NCI-H226 (cell line): ENCODE measurements at places on chromosomes 1 and 21.

GRCh38 chr21:38455403-38455802, 42.9 kb downstream of the ERG start:
- DNase-seq = no peak

- DNase-seq = no peak
Observed at GRCh38 chr21:45436351-45437065, 31.5 kb downstream of the COL18A1 start.

- DNase-seq = peak; percentile 15
Observed at GRCh38 chr1:201119206-201120197, 7.3 kb upstream of the CACNA1S start.

DNA sequence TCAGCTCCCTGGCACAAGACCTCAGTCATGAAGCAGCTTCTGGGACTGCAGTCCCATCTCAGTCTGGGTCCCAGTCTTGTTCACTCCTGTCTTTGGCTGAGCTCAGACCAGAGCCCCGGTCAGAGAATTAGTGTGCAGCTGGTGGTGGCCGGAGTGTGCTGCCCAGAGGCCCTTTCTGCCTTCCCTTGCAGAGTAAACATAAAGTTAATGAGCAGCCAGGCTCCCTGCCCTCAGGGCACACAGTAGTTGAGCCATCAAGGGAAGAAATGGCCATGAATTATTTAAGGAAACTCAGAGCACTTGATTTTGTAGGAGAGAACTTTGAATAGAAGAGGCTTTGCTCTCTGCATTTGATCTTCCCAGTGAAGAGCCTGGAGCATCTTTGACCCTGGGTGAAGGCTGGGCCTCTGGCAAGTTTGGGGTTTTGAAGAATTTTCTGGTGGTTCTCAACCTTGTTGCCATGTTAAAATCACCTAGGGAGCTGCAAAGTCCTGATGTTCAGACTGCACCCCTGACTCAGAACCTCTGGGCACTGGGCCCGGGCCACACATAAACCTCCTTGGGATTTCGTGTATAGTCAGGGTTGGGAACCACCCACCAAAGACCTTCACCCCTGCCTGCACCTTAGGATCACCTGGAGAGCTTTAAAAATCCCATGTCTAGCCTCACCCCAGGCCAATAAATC, 26.4 kb upstream of the SELENON start:
- no peak for DNase-seq

GRCh38 chr1:68231627-68232288, 565 bp downstream of the WLS start:
- DNase-seq = no peak

DNA sequence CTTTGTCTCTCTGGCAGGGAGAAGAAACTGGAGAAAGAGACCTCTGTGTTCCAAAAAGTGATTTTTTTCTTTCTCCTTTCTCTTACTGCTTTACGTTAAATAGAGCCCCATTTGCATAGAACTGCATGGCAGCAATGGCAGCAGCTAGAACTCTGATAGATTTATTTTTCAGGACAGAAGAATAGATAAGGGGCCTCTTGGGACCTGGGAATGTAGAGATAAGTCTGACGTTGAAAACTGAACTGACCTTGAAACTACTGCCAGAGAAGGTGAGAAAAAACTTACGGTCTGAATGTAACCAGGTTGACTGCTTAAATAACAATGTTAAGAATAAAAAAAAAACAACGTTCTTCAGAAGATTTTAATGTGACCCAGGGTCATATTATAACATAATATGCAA, 25.4 kb upstream of the B3GALT5 start:
- no peak for DNase-seq

DNA sequence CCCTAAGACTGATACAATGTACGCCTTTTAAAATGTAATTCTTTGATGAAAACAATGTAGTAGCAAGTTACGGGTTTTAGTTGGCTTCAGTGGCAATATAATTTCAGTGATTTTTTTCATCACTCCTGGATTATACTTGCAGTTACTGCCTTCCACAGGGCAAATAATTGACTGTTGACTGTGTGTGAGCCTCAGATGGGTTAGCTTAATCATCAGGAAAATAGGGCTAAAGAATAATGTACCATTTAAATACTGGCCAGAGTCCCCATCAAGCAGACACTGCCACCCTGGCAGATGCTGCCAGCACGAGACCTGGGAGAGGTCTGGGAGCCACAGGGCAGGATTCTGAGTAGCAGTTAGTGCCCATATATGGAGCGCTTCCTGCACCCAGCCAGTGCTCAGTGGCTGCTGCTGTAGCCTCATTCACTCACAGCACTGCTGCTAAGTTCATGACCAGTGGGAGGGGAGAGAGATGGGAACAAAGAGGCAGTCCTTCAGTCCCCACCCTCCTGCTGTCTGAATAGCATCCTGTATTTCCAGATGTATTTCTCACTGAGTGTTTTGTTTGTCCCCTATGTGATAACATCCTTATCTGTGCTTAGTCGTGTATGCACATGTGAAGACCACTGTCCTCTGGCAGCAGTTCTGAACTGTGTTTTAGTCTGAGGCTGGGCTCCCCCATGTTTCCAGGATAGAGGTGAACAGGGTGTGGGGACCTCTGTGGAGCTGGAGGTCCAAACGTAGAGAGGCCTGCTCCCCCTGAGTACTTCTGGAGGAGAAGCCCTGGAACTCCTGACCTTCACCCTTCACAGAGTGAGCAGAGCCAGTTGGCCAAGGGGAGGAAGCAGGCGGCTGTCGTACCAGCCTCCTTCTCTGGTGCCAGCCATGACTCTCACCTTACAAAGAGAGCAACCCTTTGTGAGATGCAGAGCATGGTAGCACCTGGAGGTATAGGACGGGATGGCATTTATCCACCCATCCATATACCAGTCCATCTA, 80.4 kb downstream of the ADARB1 start:
- peak; percentile 63 for DNase-seq

DNA sequence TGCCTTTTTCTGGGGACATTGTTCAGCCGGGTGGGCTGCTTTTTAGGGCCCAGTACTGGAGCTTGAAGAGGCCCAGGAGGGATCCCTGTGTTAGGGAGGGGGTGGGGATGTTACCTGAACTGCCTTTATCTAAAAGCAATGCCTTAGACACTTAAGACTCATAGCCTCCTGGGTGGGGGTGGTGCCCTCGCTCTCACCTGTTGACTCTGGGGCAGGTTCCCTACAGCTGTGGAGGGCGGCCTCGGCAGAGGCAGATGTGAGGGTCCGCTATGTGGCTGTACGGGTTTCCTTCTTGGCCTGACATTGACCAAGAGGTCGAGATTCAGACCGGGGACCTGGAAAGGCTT, 716 bp downstream of the INAVA start:
- DNase-seq = no peak

DNA sequence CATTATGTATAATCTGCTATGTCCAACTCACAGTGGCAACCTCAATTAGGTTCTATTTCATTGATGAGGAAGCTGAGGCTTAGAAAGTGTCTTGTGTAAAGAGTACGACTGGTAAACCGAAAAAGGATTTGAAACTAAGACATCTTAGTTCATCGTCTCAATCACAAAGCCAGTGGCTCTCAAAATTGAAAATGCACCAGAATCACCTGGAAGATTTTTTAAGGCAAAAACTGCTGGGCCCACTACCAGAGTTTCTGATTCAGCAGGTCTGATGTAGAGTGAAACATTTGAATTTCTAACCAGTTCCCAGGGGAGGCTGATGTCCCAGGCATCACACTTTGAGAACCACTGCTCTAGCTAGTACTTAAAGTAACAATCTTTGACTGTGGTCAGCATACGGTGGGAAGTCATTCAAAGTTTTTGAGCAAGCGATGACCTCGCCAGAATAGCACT, 5.2 kb upstream of the LRRC53 start:
- DNase-seq = no peak

DNA sequence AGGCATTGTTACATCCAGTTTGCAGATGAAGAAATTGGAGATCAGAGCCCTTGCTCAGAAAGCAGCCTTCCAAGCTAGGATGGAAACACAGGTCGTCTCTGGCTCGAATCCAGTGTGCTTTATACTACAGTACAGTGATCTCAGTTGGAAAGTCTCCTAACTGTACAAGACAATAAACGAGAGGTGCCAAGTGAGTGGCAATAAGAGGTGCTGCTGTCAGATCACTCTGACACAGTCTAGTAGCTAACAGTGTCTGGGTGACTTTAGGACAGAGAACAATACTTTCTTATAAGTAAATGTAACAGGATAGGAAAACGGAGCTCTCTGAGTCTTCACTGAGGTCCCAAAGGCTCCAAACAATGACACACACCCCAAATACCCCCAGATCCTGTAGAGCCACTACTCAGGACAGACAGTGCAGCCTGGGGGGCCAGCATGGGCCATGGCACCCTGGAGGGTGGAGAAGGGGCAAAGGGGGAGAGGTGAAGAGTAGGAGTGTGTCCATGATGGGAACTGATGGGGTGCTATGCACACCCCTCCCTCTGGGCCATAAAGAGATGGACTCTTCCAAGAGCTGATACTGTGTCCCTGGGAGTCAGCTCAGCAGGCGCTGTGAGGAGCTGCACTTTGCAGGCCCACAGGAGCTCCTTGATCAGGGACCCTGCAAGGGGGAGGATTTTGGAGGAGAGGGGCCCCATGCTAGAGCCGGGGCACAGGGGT, 3.3 kb downstream of the SH3BGR start:
- DNase-seq = no peak

GRCh38 chr1:202745323-202745888, 35.2 kb upstream of the SYT2 start:
- no peak for DNase-seq

DNA sequence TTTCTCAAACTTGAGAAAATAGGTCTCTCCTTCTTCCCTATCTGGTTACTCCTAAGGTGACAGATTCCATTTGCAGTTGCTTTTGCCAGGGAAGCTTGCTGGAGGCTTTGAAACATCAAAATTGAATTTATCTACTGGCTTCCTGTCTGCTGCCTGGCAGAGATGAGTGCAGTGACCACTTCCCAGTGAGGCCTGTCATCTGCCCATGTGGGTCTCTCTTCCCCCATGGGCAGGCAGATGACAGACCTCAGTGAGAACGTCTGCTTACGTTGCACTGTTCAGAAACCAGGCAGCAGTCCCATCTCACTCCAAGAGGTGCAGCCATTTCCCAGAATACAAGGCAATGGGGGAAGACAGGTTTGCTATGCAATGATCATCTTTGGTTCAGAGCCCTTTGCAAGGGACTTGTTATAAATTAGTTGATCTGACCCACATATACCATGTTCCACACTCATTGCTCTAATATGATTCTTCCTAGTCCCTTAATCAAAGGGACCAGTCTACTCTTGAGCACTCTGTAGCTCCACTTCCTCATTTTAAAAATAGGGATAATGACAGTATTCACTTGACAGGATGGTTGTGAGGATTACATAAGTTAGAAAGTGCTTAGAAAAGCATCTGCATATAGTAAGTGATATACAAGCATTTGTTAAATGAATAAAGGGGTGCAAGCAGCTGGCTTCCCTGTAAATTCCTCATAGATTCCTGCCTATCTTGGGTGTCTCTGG, 10.6 kb downstream of the PGBD5 start:
- no peak for DNase-seq
